ENCODE measurements at places on chromosomes 6 and 20.

GRCh38 chr6:30074331-30075093 is 1.1 kb downstream of the RNF39 start:
- no peak for DNase-seq

GRCh38 chr6:30150671-30151395 is 10.2 kb downstream of the TRIM10 start:
- peak; percentile 23 for DNase-seq

- no peak for DNase-seq
These were observed 214.9 kb downstream of the LY86 start for GRCh38 chr6:6803180-6803977.

- DNase-seq = no peak
These were observed 66.5 kb upstream of the LY86 start for GRCh38 chr6:6521961-6522482.

DNA sequence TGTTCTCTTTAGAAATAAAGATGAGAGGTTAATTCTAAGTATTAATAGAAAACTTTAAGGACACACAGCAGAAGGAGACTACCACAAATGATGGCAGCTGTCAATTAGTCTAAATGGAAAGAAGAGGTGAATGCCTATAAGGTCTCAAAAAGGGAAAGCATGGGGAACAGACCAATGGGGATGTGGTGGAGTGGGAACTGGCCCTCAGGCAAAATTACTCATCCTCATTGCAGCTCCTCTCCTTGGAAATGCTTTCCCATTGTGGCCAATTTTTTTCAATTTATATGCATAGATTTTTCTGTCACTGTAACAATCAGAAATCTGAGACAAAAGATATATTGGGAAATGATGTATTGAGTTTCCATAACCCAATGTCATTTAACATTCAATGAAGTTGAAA is 222.9 kb upstream of the DEFB112 start:
- no peak for DNase-seq

GRCh38 chr6:38617856-38618255 is 21.9 kb downstream of the BTBD9 start:
- DNase-seq = no peak

DNA sequence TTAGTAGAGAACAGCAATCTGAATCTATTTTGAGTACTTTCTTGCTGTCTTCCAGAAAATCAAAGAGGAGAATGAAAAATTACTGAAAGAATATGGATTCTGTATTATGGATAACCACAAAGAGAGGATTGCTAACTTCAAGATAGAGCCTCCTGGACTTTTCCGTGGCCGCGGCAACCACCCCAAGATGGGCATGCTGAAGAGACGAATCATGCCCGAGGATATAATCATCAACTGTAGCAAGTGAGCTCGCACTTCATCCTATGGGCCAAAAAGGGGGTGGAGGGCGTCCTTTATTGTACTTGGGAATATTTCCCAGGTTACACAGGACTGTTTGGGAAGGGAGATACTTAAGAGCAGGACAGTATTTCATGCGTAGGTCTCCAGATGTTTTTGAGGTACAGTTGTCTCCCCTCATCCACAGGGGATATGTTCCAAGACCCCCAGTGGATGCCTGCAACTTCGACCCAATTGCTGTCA is 37.3 kb upstream of the PLCG1 start:
- no peak for DNase-seq

GRCh38 chr6:9140172-9140571 is 704.8 kb upstream of the SLC35B3 start:
- DNase-seq = no peak
